ENCODE measurements at places on chromosomes 16 and 17. TPM values are rescaled to one million over a fixed set of nuclear protein-coding genes. Genes with fewer than 3 reads are reported as not detected.

GRCh38 chr17:27624539-27624938 lies 6.4 kb upstream of the LGALS9 start:
- no peaks in the 10 kb centered on the region for H3K4me1 ChIP-seq
- no peak overlapping the region for H3K27ac ChIP-seq
- peaks cover 74% of the 10 kb centered on the region for H3K36me3 ChIP-seq
- no peak overlapping the region for H3K4me3 ChIP-seq
- no peaks in the 10 kb centered on the region for H3K27me3 ChIP-seq

Gene TBX21
- total RNA-seq = 0.29 TPM

- no peak overlapping the region for H3K27ac ChIP-seq
- H3K4me1 ChIP-seq = peaks cover 5% of the 10 kb centered on the region
- H3K4me3 ChIP-seq = no peak overlapping the region
- no peaks in the 10 kb centered on the region for H3K27me3 ChIP-seq
- DNase-seq = no peak
- no peaks in the 10 kb centered on the region for H3K36me3 ChIP-seq
Measured at GRCh38 chr16:14172200-14172809, 101.2 kb downstream of the MRTFB start.

DNA sequence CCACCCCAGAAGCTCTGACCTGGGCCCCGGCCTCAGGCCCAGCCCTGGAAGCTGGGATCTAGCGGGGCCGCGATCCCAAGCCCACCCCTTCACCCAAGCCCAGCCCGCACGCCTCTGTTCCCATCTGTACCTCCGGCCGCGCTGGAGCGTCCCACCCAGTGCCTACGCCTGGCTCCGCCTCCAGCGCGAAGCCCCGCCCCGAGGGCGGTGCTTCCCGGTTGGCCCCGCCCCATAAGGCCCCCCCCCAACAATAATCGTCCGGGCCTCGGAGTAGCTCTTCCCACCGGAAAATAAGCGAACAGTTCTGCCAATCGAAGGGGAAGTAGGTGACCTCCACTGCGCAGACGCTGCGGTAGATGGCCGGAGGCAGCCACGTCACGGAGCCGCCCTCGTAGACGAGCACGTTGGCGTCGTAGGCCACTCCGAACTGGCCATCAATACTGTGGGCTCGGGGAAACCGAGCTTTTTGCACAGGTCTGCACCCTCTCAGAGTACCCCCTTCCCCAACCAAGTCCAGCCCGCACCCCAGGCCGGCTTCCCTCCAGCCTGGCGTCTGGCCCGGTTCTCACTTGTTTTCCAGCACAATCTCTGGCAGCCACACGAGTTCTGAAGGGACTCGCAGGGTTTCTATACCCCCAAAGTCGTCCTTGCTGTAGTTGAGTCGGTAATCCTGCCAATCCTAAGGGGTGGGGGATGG lies 1.1 kb downstream of the CHRNE start:
- peak overlapping the region; percentile 24 for H3K27ac ChIP-seq
- DNase-seq = no peak
- no peak overlapping the region for H3K4me3 ChIP-seq
- H3K36me3 ChIP-seq = peaks cover 3% of the 10 kb centered on the region
- peaks cover 49% of the 10 kb centered on the region for H3K4me1 ChIP-seq
- no peaks in the 10 kb centered on the region for H3K27me3 ChIP-seq

Gene CACNA1G
- total RNA-seq = 2.0 TPM

- peaks cover 88% of the 10 kb centered on the region for H3K4me1 ChIP-seq
- no peaks in the 10 kb centered on the region for H3K27me3 ChIP-seq
- H3K4me3 ChIP-seq = peak overlapping the region; percentile 83
- H3K27ac ChIP-seq = peak overlapping the region; percentile 98
Measured at GRCh38 chr17:40340880-40341807, 23.4 kb downstream of the GJD3 start.

DNA sequence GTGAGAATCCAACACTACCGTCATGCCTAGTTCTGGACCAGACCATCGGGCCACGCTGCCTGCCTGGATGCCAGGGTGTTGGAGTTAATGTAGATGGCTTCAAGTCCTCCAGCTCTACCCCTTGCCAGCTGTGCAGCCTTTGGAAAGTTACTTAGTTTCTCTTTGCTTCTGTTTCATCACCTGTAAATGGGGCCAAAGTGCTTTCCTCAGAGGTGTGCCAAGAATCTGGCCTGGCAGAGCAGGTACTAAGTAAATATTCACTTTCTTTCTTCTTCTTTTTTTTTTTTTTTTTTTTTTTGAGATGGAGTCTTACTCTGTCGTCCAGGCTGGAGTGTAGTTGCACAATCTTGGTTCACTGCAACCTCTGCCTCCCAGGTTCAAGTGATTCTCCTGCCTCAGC lies 159.5 kb upstream of the RPL38 start:
- no peaks in the 10 kb centered on the region for H3K4me1 ChIP-seq
- no peaks in the 10 kb centered on the region for H3K36me3 ChIP-seq
- DNase-seq = peak; percentile 65
- no peak overlapping the region for H3K27ac ChIP-seq
- peaks cover 5% of the 10 kb centered on the region for H3K27me3 ChIP-seq

Gene KRT33A
- not detected for total RNA-seq

GRCh38 chr17:6510321-6510977 lies 45.9 kb downstream of the PITPNM3 start:
- peaks cover 9% of the 10 kb centered on the region for H3K4me1 ChIP-seq
- no peaks in the 10 kb centered on the region for H3K36me3 ChIP-seq
- H3K4me3 ChIP-seq = no peak overlapping the region
- no peak for DNase-seq
- H3K27me3 ChIP-seq = no peaks in the 10 kb centered on the region

- H3K36me3 ChIP-seq = no peaks in the 10 kb centered on the region
- peak overlapping the region; percentile 87 for H3K27ac ChIP-seq
Measured at GRCh38 chr17:67422897-67423296, 45.8 kb downstream of the PITPNC1 start.

Gene CDC42EP4
- total RNA-seq = 72.3 TPM

Gene PLXDC1
- 0.58 TPM for total RNA-seq

Gene CA5A
- not detected for total RNA-seq

Gene CCL16
- total RNA-seq = 0.72 TPM

DNA sequence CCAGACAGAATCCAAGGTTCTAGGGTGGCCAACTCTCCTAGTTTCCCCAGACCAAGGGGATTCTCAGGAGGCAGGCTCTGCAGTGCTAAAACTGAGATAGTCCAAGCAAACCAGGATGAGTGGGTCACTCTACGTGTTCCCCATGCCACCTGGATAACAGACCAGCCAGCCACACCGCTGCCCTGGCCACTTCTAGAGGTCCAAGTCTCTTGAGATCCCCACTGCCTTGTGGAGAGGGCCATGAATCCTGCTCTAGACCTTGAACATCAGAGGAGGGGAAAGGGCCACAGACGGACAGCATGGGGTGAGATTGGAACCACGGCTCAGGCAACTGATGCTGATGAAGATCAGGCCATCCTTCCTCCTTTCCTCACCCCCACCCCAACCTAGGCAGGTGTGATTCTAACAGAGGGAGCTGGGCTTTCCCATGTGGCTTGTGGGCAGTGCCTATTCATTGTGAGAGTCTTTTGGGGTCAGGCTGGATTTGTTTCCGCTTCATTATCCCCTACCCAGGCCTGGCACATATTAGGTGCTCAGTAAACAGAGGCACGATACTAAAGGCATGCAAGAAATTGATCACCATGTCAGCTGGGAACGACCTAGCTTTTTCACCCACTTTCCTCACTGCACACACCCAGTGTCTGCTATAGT lies 16.8 kb upstream of the TVP23A start:
- no peaks in the 10 kb centered on the region for H3K36me3 ChIP-seq
- peaks cover 4% of the 10 kb centered on the region for H3K4me1 ChIP-seq
- no peaks in the 10 kb centered on the region for H3K27me3 ChIP-seq
- H3K27ac ChIP-seq = no peak overlapping the region
- no peak overlapping the region for H3K4me3 ChIP-seq

DNA sequence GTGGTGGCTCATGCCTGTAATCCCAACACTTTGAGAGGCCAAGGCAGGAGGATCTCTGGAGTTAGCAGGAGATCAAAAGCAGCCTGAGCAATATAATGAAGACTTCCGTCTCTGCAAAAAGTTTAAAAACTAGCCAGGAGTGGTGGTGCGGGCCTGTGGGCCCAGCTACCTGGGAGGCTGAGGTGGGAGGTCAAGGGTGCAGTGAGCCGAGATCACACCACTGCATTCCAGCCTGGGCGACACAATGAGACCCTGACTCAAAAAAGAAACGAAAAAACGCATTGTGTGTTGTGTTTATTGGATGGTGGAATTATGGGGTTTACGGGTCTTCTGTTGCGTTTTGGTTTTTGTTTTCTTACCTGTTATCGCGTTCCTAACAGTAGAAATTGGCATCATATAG lies 863 bp upstream of the DDX19A start:
- no peaks in the 10 kb centered on the region for H3K27me3 ChIP-seq
- H3K27ac ChIP-seq = peak overlapping the region; percentile 97

Gene CDK12
- total RNA-seq = 25.8 TPM

- no peak overlapping the region for H3K4me3 ChIP-seq
- no peak for DNase-seq
- no peaks in the 10 kb centered on the region for H3K27me3 ChIP-seq
- peaks cover 51% of the 10 kb centered on the region for H3K4me1 ChIP-seq
Measured at GRCh38 chr17:64063088-64063487, 42.7 kb upstream of the ICAM2 start.

DNA sequence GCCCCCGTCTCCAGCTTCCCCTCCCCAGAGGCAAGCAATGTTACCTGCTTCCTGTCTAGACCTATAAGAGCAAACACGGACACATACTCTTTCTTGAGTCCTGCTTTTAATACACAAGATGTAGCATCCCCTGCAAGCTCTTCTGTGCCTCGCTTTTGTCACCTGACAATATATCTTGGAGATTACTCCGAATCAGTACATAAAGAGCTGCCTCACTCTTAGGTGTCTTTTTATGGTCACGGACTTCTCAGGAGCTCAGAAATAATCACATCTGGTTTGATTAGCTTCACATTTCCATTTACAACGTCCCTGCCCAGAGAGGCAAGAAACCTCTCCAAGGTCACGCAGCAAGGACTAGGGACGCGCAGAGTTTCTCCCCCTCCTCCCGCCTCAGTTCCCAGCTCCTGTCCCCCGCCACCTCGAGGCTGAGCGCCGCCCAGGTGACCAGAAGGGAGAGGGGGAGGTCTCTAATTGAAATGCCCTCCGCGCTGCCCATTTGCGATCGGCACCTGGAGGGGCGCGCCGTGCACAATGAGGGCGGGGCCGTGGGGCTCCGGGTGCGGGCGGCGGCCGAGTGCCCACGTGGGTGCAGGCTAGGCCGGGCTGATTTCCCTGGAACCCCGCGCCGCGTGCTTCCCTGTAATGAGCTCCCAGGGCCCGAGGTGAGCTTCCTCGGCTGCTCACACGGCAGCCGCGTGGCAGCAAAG lies 13.8 kb upstream of the SEZ6 start:
- H3K4me3 ChIP-seq = peak overlapping the region; percentile 9
- no peak overlapping the region for H3K27ac ChIP-seq
- H3K4me1 ChIP-seq = peaks cover 8% of the 10 kb centered on the region
- peak; percentile 53 for DNase-seq
- no peaks in the 10 kb centered on the region for H3K36me3 ChIP-seq
- H3K27me3 ChIP-seq = peaks cover 82% of the 10 kb centered on the region

DNA sequence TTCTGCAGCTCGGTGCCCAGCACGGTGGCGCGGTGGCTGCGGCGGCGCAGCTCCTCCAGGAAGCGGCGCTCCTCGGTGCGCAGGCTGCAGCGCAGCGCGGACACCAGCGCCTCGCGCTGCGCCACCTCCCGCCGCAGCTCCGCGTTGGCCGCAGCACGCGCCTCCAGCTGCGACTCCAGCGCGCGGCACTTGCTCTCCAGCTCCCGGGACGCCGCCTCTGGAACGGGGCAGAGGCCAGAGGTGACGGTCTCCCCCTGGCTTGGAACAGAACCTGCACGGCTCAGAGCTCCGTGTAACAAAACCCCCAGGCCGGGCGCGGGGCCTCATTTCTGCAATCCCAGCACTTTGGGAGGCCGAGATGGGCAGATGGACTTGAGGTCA lies 13.2 kb upstream of the CLUH start:
- peaks cover 38% of the 10 kb centered on the region for H3K27me3 ChIP-seq
- H3K4me1 ChIP-seq = peaks cover 14% of the 10 kb centered on the region
- peak; percentile 88 for DNase-seq

Gene RNF157
- 41.4 TPM for total RNA-seq

DNA sequence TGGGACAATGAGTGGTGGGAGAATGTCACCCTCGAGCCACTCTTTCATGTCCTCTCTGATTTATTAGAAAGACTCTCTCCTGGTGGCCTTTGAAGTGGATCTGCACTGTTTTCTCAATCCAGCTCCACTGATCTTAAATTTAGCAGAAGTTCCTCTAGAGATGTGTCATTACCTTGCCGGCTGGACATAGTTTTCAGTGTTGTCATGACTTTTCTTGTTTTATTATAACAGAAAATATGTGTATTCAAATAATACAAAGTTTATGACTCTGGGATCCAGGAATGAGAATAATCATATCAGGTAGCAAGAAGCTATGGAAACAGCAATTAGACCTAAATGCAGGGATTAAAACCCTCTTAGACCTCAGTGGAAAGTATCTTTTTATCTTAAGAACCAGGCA lies 247.5 kb upstream of the ELAC2 start:
- no peaks in the 10 kb centered on the region for H3K4me1 ChIP-seq
- H3K4me3 ChIP-seq = no peak overlapping the region
- DNase-seq = no peak
- no peaks in the 10 kb centered on the region for H3K36me3 ChIP-seq
- H3K27ac ChIP-seq = no peak overlapping the region

DNA sequence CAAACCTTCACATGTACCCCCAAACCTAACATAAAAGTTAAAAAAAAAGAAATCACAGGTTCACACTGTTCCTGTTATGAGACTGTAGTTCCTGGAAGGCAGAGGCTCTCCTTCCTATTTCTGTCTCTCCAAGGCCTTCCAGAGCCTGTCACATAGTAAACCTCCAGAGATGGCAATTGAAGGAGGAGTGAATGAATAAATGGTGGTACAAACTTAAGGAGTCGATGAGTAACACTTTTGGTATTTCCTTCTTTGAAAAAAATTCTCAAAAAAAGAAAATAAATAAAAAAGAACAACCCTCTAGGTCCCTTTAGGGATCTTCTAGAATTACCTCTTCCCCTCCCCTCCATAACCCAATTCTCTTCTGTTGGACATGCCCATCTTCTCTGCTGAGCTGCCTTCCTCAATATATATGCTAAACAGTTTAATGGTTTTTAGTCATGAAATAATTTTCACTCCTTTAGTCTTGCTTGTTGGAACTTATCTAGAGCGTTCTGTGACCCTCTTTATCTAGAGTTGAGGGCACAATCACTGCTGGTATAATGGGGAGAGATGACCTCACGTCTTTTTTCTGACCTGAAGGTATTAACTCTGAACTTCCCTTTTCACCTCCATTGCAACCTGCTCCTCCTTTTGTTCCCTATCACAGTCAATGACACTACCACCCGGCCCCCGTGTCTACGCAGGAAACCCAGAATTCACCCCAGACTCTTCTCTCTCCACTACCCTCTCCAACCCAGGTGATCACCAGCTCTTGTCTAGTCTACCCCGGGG lies 1.7 kb upstream of the TAF15 start:
- no peak for DNase-seq
- no peak overlapping the region for H3K27ac ChIP-seq
- H3K36me3 ChIP-seq = no peaks in the 10 kb centered on the region
- peaks cover 29% of the 10 kb centered on the region for H3K4me1 ChIP-seq

- no peaks in the 10 kb centered on the region for H3K36me3 ChIP-seq
- no peak overlapping the region for H3K27ac ChIP-seq
- no peaks in the 10 kb centered on the region for H3K4me1 ChIP-seq
- no peak overlapping the region for H3K4me3 ChIP-seq
Measured at GRCh38 chr17:73592079-73592415, 52.2 kb downstream of the SDK2 start.

Gene FBF1
- total RNA-seq = 10.3 TPM

- H3K27ac ChIP-seq = no peak overlapping the region
- H3K27me3 ChIP-seq = no peaks in the 10 kb centered on the region
- H3K4me1 ChIP-seq = peaks cover under 1% of the 10 kb centered on the region
- no peaks in the 10 kb centered on the region for H3K36me3 ChIP-seq
- DNase-seq = no peak
Measured at GRCh38 chr16:4591706-4592470, 22.8 kb downstream of the UBALD1 start.

Data from stomach (tissue), 19 donors.